AG04449 (cell line): ENCODE measurements at places on chromosomes 2 and 18.

- DNase-seq = no peak
Observed at GRCh38 chr2:155770516-155770915, 562.0 kb downstream of the NR4A2 start.

DNA sequence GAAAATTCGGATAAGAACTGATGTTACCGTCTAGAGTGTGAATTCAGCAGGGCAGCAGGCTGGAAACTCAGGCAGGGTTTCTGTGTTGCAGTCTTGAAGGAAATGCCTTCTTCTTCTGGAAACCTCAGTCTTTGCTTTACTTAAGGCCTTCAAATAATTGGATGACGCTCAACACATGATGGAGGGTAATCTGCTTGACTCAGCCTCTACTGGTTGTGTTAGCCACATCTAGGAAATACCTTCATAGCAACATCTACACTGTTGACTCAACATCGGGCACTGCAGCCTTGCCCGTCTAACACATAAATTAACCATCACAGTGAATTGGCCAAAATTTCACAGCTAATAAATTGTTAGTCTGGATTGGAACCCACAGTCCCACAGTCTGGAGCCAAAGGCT lies 37.2 kb downstream of the YPEL5 start:
- no peak for DNase-seq

DNA sequence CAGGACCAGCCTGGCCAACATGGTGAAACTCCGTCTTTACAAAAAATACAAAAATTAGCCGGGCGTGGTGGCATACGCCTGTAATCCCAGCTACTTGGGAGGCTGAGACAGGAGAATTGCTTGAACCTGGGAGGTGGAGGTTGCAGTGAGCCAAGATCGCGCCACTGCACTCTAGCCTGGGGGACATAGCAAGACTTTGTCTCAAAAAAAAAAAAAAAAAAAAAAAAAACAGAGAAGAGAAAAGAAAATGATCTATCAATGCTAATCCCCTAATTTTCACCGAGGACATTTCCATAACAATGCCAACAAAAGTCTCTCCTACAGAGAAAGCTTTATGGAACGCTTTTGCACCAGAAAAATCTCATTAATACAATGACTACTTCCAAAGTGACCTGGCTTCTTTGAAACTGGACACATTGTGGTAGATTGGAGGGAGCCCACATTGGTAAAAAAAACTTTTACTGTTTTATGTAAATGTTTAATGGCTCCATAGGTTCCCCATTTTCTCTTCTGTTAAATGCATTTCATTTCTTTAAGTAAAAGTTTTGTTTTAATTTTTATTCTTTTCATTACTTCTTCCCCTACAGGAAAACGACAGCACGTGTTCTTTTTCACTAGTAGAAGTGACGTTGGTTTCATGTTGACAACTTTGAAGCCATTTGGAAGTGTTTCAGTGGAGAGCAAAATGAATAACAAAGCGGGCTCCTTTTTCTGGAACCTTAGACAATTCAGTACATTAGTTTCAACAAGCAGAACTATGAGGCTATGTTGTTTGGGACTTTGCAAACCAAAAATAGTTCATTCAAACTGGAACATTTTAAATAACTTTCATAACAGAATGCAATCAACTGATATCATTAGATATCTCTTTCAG lies 888 bp downstream of the FASTKD2 start:
- DNase-seq = no peak

- DNase-seq = peak; percentile 17
Observed at GRCh38 chr18:74817576-74817975, 219.9 kb downstream of the ZNF407 start.

GRCh38 chr18:58190842-58191530 lies 147.0 kb downstream of the NEDD4L start:
- no peak for DNase-seq

- no peak for DNase-seq
Observed at GRCh38 chr2:181454686-181455450, 2.3 kb upstream of the ITGA4 start.

GRCh38 chr2:124610866-124611265 lies 585.8 kb downstream of the CNTNAP5 start:
- no peak for DNase-seq

DNA sequence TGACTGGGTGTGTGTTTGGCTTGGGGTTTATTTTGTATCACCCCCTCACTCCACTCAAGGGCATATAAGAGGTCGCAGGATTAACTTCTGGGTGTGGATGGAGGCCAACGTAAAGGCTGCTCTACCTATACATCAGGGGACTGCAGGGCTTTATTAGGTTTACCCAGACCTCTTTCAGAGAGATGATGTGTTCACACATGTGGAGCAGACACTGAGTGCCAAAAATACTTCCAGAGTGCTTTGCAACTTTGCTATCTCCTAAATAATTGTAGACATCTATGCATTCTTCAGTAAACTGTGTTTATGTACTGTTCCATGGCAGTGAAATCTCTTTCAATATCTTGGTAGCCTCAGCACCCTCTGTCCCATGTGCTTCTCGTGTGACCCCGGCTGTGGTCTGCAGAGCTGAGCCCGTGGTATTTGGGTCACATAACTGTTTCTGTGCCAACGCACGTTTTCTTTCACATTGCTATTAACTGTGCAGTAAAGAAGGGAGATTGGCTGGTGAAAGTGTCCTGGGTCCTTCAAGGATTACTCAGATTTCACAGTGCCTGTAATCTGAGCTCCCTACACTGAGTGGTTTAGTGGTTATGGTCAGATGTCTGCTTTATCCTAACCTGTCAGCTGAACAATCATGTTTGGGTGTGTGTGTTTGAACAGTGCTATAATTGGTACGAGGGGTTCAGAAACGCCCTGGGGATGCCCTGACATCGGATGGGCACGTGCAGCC lies 208.1 kb downstream of the VAPA start:
- peak; percentile 77 for DNase-seq

DNA sequence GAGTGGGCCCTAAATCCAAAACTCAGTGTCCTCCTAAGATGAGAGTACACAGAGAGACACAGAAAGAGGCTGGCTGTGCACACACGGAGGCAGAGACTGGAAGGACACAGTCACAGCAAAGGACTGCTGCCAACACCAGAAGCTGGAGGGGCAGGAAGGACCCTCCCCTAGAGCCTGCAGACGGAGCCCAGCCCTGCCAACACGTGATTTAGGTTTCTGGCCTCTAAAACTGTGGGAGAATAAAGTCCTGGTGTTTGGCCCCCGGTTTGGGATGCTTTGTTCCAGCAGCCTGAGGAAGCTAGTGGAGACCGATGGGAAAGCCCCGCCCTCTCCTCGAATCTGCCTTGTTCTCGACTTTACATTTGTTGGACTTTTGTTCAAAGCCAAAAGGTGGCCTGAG lies 10.6 kb downstream of the CNDP1 start:
- DNase-seq = no peak

- DNase-seq = no peak
Observed at GRCh38 chr2:50875561-50875960, 156.4 kb downstream of the NRXN1 start.

DNA sequence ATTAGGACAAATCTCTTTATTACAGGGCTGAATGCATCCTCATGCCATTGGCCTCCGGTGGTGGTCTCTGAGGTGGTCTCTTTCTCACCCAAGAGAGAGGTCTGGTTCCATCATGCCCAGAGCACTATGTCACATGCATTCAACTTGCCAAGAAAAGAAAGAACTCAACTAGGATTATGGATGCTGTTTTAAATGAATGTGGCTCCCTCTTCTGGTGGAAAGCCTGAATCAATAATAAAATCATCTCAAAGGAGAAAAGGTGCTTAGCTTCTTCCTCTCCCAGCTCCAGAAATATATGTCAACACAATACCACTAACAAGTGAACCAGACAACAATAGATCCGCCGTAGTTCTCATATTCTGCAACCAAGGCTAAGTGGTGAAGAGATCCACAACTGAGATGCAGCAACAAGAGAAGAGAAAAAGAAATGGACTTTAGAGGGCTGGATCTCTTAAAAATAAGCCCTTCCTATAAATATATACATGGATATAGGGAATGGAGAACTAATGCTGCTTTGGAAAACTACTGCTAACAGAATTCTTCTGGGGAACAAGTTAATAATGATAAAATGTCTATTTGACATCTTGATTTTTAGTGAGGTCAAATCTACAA lies 396.8 kb downstream of the NCKAP5 start:
- no peak for DNase-seq

DNA sequence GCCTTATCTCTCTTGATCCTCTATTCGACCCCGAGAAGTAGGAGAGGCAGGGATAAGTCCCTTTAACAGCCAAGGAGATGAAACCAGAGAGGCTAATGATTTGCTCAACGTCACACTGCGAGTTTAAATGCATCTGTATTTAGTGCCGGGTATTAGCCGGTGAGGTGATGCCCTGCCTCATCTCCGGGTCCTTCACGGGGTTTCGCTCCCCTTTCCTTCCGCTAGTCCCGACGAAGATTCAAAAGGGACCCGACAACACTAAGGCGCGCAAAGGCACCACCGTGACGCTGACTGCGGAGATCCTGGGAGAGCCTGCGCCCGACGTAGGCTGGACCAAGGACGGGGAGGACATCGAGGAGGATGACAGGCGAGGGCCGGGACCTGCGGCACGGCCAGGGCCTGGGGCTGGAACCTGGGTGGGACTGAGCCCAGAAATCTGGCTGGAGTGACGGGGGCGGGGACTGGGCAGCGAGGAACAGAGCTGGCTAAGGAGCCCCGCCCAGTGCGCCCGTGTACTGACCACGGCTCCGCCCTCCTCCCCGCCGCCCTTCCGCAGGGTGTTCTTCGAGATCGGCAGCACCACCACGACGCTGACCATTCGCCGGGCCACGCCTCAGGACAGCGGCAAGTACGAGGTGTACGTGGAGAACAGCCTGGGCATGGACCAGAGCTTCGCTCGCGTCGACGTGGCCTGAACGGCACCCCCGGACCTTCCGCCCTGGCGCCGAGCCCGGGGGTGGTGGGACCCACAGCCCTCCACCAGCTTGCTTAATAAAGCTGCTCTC lies 1.0 kb upstream of the GMPPA start:
- no peak for DNase-seq

DNA sequence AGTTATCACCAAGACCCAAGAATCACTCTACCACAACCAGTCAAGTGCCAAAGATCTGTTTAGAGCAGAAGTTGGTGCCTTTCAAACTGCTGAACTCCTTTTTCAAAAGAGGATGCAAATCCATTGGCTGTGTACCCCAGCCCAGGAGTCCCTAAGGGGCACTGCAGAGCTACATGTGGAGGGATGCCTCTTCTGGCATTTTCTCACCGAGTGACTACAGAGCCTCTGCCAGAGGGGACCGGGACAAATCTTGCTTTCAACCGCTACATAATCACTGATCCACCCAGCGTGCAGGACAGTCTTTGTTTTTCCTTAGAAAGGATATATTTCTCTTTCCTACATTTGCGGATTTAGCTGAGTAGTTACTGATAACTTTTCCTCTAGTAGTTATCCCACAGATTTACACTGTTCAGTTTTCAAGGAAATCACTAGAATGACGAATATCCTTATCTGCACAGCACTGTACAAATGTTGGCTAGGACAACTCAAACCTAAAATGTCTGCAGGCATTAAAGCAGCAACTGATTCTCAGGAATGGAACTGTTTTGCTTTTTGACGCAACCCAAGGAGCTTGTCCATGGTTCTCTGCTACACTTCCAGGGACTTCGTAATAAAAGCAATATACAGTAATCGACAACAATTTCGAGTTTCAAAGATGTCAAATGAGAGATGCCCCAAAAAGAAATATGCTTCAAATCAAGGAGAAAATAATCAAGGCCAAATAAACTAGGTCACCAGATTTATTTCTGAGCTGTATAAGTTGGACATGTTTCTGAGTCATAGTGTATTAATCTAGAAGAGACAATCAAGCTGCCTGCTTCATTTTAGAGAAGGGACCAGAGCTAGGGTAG lies 24.1 kb downstream of the EPB41L3 start:
- no peak for DNase-seq

GRCh38 chr18:68480196-68480595 lies 234.7 kb downstream of the TMX3 start:
- DNase-seq = no peak

DNA sequence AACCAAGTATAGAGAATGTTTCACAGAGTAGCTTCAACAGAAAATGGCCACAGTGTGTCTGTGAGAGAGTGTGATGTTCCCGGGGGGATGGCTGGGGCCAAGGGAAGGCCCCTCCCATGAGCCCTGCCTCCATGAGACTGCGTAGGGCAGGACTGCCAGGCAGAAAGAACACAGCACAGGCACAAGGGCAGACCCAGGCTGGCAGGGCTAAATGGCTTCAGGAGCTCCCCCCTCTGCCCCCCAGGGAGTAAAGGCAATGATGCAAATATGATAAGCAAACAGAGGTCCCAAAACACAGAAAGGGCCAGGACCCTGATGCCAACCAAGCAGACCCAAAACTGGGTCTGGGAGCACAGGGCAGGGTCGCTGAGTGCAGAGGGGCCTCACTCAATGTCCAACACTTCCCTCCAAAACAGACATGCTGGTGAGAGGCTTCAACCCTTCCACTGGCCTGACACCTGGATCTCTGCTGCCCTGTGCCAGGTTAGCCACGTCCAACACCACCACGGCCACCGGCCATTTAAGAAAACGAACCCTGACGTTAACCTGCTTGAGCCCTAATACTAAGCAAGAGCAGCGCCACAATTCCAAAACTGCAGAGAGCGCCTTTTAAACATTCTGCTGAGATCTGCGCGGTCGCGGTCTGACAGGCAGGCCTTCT lies 90.3 kb downstream of the HDAC4 start:
- no peak for DNase-seq

DNA sequence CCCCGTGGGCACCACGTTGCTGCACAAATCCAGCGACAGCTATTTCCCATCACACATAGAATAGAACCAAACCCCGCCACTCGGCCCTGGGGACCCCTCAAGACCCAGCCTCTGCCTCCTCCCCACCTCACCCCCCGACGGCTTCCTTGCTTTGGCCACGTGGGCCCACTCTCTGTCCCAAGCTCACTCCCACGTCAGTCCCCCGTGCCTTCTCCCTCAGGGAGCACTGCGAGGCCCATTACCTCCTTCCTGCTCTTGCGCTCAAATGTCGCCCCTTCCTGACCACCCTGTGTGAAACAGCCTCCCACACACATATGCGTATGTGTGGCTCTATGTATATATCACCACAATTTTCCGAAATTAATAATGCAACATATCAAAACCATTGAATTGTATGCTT lies 239.7 kb downstream of the SH3BP4 start:
- no peak for DNase-seq

- no peak for DNase-seq
Observed at GRCh38 chr18:31500051-31500688, 2.2 kb downstream of the DSG2 start.

DNA sequence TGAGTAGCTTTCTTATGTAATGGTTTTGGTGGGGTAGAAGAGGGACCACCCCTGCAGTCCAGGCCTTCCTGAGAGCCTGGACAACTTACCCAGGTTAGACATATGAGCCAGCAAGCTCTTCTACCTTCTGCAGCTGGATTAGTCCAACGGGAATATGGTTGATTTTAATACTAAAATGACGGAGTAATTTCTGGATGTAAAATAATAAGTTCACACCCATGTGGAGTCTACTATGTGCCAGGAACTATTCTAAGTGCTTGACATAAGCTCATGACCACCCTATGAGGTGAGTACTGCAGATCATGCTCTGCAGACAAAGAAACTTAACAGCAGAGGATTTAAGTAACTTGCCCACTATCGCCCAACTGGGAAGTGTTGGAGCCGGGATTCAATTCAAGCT lies 45.5 kb downstream of the DPP4 start:
- no peak for DNase-seq
